ENCODE measurements at places on chromosomes 1 and 21. TPM values are rescaled to one million over a fixed set of nuclear protein-coding genes. Genes with fewer than 3 reads are reported as not detected.

Gene AMY1A
- not detected for total RNA-seq

Gene RNF115
- 13.6 TPM for total RNA-seq

Gene TRABD2B
- total RNA-seq: 0.20 TPM

Gene SPTA1
- total RNA-seq: not detected

Gene FCRL5
- not detected for total RNA-seq

Gene PPIAL4G
- not detected for total RNA-seq

Gene ATP1A2
- not detected for total RNA-seq

Gene KRTAP13-2
- total RNA-seq: not detected

Gene KCNE1
- total RNA-seq: 0.59 TPM

Gene PDZK1IP1
- not detected for total RNA-seq

Gene RGS4
- 25.8 TPM for total RNA-seq

Gene DCST1
- not detected for total RNA-seq

Gene YOD1
- 4.8 TPM for total RNA-seq

Gene HES4
- not detected for total RNA-seq

Gene S100A9
- total RNA-seq: not detected

Gene TACSTD2
- under 0.01 TPM for total RNA-seq

Gene SPRTN
- total RNA-seq: 15.1 TPM

Gene FAM163A
- total RNA-seq: not detected

Gene FBLIM1
- total RNA-seq: 11.0 TPM

Gene KAZN
- 10.3 TPM for total RNA-seq

Gene MNDA
- total RNA-seq: not detected

Gene WNT3A
- total RNA-seq: not detected

Gene ANGPTL7
- total RNA-seq: not detected

Gene ADAM30
- total RNA-seq: not detected

Gene NBPF12
- 3.7 TPM for total RNA-seq

Gene C1orf87
- total RNA-seq: not detected

Gene USP16
- 37.3 TPM for total RNA-seq
